Naive thymus-derived CD8-positive, alpha-beta T cell (primary cell): ENCODE measurements at places on chromosomes 7 and 10.

- DNase-seq: no peak
Measured at GRCh38 chr7:85068799-85069198, 118.1 kb downstream of the SEMA3D start.

- no peak for DNase-seq
Measured at GRCh38 chr7:50270531-50271018, 33.9 kb upstream of the IKZF1 start.

- no peak for DNase-seq
Measured at GRCh38 chr7:2283074-2283473, 31.2 kb downstream of the SNX8 start.

- DNase-seq: no peak
Measured at GRCh38 chr10:15200626-15201025, 32.1 kb upstream of the NMT2 start.

DNA sequence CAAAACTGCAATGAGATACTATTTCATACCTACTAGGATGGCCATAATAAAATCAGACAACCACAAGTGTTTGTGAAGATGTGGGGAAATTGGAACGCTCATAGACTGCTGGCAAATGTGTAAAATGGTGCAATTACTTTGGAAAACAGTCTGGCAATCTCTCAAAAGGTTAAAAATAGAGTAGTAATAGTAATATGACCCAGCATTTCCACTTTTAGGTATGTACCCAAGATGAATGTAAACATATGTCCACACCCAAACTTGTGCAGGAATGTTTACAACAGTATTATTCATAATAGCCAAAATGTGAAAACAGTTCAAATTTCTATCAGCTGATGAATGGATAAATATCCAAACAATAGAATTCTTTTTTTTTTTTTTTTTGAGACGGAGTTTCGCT, 731.6 kb upstream of the ANKRD30A start:
- DNase-seq: no peak

DNA sequence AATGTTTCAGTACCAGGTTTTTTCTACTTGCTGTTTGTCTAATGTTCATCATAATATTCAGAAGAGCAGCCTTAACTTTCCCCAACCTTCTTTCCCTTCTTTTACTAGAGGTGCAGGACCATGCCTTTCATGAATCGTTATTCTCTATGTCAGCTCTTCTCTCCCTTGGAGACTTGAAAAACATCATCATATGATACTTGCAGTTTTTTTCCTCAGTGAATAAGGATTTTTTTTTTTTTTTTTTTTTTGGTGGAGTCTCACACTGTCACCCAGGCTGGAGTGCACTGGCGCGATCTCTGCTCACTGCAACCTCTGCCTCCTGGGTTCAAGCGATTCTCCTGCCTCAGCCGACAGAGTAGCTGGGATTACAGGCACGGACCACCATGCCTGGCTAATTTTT, 30.1 kb downstream of the SMNDC1 start:
- DNase-seq: no peak

DNA sequence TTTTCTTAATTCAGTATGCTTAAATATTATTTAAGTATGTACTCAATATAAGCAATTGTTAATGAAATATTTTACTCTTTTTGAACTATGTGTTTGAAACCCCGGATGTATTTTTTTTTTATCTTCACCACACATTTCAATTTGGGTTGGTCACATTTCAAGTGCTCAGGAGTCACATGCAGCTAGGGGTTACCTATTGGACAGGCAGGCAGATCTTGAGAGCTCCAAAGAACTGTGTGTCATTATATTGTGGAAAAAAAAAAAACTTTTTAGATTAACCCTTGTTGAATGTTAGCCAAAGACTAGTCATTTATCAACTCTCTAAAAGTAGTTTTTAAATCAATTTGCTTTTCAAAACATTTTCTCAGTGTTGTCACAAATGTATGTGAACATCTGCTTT, 37.2 kb downstream of the IKZF1 start:
- DNase-seq: no peak

DNA sequence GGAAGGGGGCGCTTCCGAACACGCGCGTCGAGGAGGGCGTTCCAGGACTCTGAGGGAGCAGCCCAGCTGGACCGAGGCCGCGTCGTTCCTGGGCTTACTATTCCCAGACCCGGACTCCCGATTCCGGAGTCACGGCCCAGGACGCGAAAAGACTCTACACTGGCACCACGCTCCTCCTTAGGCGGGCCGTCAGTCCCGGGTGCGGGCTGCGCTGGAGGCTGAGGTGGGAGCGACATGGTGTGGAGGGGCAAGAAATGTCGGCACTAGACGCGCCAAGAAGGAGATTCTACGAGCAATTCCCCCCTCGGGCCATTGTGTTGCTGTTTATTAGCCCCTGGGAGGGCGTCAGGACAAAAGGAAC, 584 bp upstream of the RUNDC3B start:
- DNase-seq: no peak

DNA sequence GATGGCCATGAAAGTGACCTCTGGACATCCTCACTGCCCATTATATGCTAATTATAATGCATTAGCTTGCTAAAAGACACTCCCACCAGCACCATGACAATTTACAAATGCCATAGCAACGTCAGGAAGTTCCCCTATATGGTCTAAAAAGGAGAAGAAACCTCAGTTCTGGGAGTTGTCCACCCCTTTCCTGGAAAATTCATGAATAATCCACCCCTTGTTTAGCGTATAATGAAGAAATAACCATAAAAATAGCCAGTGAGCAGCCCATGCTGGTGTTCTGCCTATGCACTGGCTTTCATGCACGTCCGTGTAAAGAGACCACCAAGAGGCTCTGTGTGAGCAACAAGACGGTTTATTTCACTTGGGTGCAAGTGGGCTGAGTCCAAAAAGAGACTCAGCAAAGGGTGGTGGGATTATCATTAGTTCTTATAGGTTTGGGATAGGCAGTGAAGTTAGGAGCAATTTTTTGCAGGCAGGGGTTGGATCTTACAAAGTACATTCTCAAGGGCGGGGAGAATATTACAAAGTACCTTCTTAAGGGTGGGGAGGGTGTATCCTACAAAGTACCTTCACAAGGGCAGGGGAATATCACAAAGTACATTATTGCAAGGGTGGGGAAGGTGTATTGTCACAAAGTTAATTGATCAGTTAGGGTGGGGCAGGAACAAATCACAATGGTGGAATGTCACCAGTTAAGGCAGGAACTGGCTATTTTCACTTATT, 45.6 kb downstream of the LBX1 start:
- no peak for DNase-seq
